ENCODE measurements at places on chromosomes 3 and 15.

- DNase-seq = no peak
These were observed 50.2 kb downstream of the CHDH start for GRCh38 chr3:53795789-53796560.

DNA sequence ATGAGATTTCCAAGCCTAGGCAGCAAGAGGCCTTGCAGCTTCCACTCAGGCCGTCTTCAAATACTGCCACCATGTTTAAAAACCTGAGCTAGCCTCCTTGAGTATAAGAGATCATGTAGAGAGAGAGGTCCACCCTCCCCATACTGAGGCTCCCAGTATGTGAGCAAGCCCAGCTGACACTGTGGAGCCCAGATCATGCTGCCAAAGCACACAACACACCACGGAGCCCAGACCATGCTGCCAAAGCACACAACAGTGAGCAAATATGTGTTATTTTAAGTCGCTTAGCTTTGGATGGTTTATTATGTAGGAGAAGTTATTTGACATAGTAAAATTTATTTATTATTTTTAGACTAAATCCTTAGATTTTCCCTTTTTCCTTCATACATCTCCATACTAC lies 333.7 kb downstream of the CTNNB1 start:
- no peak for DNase-seq

DNA sequence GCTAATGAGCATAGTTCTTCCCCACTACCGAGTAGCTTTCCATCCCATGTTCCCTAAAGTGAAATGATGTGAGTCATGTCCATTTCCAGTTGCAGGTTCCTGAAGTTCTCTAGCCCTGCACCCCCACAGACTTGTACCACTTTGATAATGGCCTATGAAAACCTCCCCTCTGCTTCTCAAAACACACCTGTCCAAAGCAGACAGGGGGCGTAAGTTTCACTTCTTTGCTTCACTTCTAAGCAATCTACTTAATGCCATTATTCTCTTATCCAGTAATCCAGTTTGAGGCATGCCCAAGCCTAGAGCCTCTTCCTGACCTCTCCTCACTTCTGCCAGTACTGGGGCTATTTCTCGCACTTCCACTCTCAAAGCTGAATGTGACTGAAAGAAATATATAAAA lies 305.1 kb downstream of the IGSF11 start:
- no peak for DNase-seq

DNA sequence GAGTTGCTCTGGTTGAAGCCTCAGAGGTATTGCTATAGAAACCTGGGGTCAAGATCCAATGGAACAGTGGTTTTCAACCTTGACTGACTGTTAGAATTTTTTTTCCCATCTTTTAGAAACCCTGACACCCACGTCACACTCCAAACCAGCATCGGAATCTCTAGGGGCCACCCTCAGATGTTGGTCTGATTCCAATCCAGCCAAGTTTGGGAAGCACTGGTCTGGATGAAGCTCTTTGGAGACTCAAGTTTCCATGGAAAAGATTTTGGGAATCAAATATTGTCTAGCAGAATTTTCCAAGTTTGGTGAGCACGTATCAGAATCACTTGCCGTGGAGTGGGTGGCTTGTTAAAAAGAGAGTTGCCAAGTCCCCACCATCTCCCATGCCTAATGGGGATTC lies 103.8 kb downstream of the THSD4 start:
- no peak for DNase-seq

DNA sequence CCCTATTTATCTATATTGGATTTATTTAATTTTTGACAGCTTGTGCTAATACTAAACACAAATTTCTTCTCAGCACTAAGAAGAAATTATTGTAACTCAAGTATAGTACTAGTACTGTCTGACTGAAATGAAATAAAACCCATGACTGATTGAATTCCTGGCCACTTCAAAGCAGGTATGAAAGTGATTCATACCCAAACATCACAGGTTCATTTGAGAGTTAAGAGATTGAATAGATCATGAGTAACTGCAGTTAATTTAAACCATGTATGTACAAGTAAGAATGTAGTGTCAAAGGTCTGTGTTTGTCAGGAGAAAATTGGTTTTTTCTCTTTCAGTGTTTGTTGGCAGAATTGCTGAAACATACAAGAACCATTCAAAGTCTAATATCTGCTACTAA lies 332.0 kb upstream of the GRM7 start:
- DNase-seq = no peak

- no peak for DNase-seq
These were observed 276.6 kb upstream of the LRTM1 start for GRCh38 chr3:55204417-55204816.

GRCh38 chr3:78183906-78184599 lies 1144.2 kb downstream of the ROBO2 start:
- peak; percentile 6 for DNase-seq

- no peak for DNase-seq
These were observed 387.9 kb downstream of the RBMS3 start for GRCh38 chr3:29668728-29669127.

- no peak for DNase-seq
These were observed 368.7 kb upstream of the ARHGEF26 start for GRCh38 chr3:153752405-153753027.

- DNase-seq = no peak
These were observed 14.8 kb downstream of the VILL start for GRCh38 chr3:38005076-38006020.
